Stimulated activated CD8-positive, alpha-beta memory T cell treated with anti-CD3 and anti-CD28 coated beads, Interleukin-4, amount 100 ng/mL, for 4 hours (primary cell): ENCODE measurements at places on chromosomes 7 and 10.

- DNase-seq = no peak
Measured at GRCh38 chr7:18144166-18144565, 116.5 kb upstream of the PRPS1L1 start.

DNA sequence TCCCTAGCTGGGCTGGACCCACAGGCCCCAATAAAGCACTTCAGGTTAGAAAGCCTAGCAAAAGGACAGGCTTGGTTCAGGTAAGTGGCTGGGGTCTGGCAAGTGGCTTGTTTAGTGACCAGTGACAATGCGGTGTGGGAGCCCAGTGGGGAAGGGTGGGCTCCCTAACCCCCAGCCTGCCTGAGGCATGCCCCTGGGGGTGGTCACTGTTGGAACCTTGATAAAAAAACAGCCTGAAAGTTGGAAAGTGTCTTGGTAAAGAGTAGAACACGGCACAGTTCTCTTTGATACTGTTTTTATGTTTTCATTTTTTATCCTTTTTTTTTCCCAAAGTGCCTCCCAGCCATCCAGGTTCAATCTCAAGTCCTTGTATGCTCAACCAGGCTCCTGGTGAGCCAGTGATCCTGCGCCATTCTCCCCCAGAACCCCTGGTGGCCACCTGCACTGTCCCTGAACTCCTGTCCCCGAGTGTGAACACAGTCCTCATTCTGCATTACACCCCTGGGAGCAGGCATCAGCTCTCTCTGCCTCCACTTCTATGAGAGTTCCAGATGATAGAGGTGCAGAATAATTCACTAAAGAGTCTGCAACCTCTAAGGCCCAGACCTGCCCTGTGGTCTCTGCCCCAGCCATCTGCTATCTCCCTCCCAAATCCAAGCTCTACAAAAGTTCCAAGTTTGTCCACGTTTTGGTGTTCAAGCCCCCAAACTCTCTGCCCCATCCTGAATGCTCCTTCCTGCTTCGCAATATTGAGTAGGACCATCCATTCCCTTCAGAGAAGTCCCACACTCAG, 15.0 kb upstream of the CXCL12 start:
- DNase-seq = no peak

DNA sequence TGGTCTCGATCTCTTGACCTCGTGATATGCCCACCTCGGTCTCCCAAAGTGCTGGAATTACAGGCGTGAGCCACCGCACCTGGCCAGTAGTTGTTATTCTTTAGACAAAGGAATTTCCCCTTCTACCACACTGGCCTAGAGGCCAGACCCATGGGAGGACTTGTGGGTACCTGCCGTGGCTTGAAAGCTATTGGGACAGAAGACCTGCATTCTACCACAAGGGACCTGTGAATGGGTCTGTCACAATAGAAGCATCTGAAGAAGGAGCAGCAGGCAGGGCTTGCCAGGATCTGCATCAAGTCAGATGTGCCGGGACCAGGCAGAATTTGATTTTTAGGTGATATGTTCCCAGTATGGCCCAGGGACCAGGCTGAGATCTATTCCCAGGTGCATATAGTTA, 356.9 kb downstream of the FGFR2 start:
- DNase-seq = no peak

DNA sequence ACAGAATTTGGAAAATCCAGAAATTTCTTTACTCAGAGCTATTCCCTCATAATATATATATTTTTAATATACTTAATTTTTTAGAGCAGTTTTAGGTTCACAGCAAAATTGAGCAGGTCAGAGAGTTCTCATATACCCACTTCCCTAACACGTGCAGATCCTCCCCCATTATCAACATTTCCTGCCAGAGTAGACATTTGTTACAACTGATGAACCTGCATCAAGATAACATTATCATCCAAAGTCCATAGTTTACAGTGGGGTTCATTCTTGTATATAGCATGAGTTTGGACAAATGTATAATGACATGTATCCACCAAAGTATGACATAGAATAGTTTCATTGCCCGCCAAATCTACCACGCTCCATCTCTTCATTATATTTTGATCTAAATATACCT, 170.0 kb downstream of the PTEN start:
- no peak for DNase-seq

DNA sequence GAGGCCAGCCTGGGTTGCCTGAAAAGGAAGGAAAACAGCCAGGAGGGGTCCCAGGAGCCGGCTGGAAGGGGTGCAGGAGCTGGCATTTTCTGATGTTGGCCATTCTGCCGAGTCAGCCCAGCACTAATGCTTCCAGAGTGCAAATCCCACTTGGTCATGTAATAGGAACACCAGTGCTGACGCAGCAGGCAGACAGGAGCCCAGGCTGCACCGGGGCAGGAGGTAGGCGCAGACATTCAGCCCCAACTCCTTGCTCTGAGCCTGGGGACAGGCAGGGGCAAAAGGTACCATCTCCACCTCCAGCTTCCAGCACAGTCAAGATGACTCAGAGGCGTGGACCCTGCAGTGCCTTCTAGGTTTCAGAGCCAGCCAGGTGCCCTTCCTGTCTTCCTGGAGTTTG, 10.2 kb upstream of the YWHAG start:
- no peak for DNase-seq

GRCh38 chr7:46784732-46785131, 797.2 kb downstream of the TNS3 start:
- DNase-seq = no peak
